ENCODE measurements at places on chromosomes 6 and 20. TPM values are rescaled to one million over a fixed set of nuclear protein-coding genes. Genes with fewer than 3 reads are reported as not detected.

CCN6 gene
- total RNA-seq, result 0.26 TPM

NKX2-4 gene
- total RNA-seq, result not detected

ADTRP gene
- 4.7 TPM for total RNA-seq

LAMA4 gene
- not detected for total RNA-seq

C6orf58 gene
- total RNA-seq, result not detected

TCF21 gene
- not detected for total RNA-seq

HTR1E gene
- not detected for total RNA-seq

MEP1A gene
- not detected for total RNA-seq

PPP1R14C gene
- 0.21 TPM for total RNA-seq

HLA-DRA gene
- 14.0 TPM for total RNA-seq

VNN1 gene
- not detected for total RNA-seq
